ENCODE measurements at places on chromosomes 12 and 14.

GRCh38 chr12:120225852-120226640 is 25.1 kb upstream of the RPLP0 start:
- no peak overlapping the region for H3K4me3 ChIP-seq
- peaks cover 20% of the 10 kb centered on the region for H3K36me3 ChIP-seq
- H3K4me1 ChIP-seq = peaks cover 87% of the 10 kb centered on the region

DNA sequence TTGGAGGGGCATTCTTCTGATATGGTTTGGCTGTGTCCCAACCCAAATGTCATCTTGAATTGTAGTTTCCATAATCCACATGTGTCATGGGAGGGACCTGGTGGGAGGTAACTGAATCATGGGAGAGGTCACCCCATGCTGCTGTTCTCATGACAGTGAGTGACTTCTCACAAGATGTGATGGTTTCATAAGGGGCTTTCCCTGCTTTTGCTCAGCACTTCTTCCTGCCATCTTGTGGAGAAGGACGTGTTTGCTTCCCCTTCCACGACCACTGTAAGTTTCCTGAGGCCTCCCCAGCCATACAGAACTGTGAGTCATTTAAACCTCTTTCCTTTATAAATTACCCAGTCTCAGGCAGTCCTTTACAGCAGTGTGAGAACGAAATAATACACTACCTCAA is 382.4 kb downstream of the VRK1 start:
- H3K36me3 ChIP-seq = no peaks in the 10 kb centered on the region
- no peaks in the 10 kb centered on the region for H3K27me3 ChIP-seq
- H3K4me3 ChIP-seq = no peak overlapping the region
- H3K4me1 ChIP-seq = no peaks in the 10 kb centered on the region
- DNase-seq = no peak

DNA sequence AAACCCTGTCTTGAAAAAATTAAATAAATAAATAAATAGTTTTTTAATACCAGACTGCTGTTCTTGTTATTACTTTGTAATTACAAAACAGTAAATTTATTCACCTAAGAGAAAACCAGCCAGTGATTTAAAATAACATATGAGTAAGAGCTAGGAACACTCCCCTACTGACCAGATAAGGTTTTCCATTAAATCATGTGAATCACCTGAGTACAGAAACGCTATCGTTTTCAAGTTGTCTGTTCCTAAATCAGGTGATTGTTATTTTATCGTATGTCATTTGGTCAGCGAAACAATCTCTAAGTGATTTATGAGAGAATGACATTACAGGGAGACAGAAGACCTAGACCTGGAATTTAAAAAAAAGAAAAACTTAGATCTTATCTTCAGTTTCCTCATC is 47.3 kb downstream of the RPS29 start:
- no peaks in the 10 kb centered on the region for H3K4me1 ChIP-seq
- no peak overlapping the region for H3K4me3 ChIP-seq
- H3K36me3 ChIP-seq = no peaks in the 10 kb centered on the region
- no peaks in the 10 kb centered on the region for H3K27me3 ChIP-seq

- no peaks in the 10 kb centered on the region for H3K27me3 ChIP-seq
- H3K4me3 ChIP-seq = no peak overlapping the region
- no peaks in the 10 kb centered on the region for H3K4me1 ChIP-seq
- DNase-seq = no peak
These were observed 31.4 kb upstream of the C14orf180 start for GRCh38 chr14:104547998-104548700.

GRCh38 chr14:81565441-81566290 is 32.0 kb upstream of the SEL1L start:
- no peaks in the 10 kb centered on the region for H3K4me1 ChIP-seq
- H3K4me3 ChIP-seq = no peak overlapping the region
- H3K27ac ChIP-seq = no peak overlapping the region
- H3K27me3 ChIP-seq = no peaks in the 10 kb centered on the region

GRCh38 chr12:62900686-62901272 is 34.2 kb downstream of the PPM1H start:
- H3K27me3 ChIP-seq = no peaks in the 10 kb centered on the region
- no peaks in the 10 kb centered on the region for H3K36me3 ChIP-seq
- no peaks in the 10 kb centered on the region for H3K4me1 ChIP-seq
- no peak overlapping the region for H3K4me3 ChIP-seq
- no peak for DNase-seq

DNA sequence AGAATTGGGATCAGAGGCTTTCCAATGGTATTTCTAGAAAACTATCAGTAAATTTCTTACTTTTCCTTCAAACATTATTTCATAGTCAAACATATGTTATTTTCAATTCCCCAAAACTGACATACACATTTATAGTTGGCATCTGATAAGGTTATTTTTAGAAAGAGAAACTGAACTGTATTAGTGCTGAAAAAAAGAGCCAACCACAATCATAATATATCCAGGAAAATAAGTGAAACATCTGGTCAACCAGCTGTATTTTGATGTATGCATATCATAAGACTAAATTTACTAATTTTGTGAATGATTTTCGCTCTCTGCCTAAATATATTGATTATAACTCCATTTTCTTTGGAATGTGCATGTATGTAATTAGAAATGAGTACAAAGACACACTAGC is 554.2 kb downstream of the FLRT2 start:
- no peaks in the 10 kb centered on the region for H3K36me3 ChIP-seq
- no peaks in the 10 kb centered on the region for H3K27me3 ChIP-seq
- no peak overlapping the region for H3K27ac ChIP-seq
- DNase-seq = no peak
- H3K4me3 ChIP-seq = no peak overlapping the region

DNA sequence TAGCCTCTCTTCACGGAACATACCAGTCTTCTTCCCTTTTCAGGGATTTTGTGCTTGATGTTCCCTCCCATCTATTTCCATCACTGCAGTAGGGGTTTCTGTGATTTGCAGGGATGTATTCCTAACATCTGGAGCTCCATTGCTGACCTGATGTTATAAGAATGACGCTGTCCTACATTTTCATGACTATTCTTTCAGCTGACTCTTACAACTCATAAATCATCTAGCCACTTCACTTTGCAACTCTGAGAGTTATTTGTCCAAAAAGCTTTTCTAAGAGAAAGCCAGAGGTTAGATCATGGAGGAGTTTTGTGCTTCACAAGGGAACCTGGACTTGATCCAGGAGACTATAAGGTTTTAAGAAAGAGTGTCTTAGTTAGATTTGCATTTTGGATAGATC is 116.6 kb upstream of the FAR2 start:
- no peaks in the 10 kb centered on the region for H3K27me3 ChIP-seq
- no peaks in the 10 kb centered on the region for H3K4me1 ChIP-seq
- H3K27ac ChIP-seq = no peak overlapping the region
- DNase-seq = no peak

DNA sequence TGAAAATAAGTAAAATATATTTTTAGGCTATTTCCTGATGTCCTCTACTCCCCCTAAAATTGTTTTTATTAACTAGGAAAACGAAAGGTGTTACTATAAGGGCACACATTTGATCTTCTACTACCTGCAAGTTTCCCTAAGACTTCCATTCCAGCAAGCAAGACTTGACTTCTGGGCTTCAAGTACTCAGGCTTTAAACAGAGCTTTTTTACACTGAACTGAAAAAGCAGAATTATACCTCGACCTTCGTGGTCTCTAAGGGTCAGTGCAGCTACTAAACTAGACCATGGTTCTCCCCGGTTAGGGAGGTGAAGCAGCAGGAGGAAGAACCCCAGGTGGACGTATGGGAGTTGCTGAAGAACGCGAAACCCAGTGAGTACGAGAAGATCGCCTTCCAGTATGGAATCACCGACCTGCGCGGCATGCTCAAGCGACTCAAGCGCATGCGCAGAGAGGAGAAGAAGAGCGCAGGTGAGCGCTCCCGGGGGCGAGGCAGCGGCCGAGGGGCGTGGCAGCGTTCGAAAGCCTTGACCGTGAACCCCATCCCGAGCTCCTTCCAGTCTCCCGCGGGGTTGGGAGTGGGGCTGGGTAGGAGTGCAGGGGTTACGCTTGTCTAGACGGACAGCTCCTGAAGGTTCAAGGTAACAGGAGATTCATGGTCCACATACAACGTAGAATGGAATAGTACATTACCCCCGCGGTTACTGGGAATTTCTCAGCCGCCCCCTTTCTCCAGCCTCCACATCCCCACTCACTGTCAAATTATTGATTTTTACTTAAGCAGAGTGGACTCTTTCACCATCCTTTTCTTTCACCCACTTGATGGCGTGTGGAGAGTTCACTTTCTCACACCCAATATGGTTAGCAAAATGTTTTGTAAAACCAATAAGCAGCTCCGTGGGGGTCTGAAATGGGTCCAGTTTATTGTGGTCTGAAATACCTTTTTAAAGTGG is 47.6 kb downstream of the MYBPC1 start:
- no peak overlapping the region for H3K27ac ChIP-seq
- peaks cover 4% of the 10 kb centered on the region for H3K27me3 ChIP-seq
- DNase-seq = no peak
- peak overlapping the region; percentile 50 for H3K4me3 ChIP-seq
- H3K4me1 ChIP-seq = no peaks in the 10 kb centered on the region

Data from Panc1 (cell line).